CD4-positive, alpha-beta T cell treated with Interleukin-12 subunit alpha and Interleukin-12 subunit beta, for 1 hour (primary cell): ENCODE measurements at places on chromosomes 5 and 9.

DNA sequence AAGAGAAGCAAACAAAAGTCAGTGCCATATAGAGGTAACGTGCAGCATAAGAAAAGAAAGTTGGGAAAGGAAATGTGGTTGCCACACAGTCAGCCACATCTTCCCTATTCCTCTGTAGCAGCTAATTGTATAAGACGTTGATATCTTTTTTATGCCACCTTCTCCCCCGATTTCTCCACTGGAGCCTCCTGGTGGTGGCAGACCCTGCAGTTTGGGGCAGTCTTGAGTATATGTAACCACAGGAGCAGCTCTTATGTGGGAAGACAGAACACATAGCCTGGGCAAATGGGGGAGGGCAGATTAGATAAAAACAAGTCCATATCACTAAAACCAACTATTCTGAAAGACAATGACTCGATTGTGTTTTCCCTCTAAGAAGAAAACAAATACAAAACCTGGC is 99.7 kb downstream of the PLCXD3 start:
- DNase-seq: no peak

GRCh38 chr9:135032041-135032835 is 55.2 kb upstream of the OLFM1 start:
- no peak for DNase-seq

DNA sequence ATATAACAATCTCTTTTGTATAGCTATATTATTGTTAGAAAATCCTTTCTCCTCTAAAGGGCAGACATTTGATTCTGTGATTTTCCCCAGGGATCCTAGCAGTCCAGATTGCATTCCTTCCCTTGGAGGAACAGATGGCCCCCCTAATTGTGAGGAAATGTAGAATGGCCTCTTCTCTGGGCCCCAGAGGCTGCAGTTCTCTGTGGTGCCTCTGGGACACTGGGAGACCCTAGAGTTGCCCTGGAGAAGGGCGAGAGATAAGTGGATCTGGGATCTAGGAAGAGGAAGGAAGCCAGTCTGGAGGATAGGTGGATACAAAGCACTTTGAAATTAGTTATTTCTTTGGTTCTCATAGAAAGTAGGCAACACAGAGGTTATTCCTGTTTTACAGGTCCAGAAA is 1.9 kb upstream of the HINT2 start:
- DNase-seq: no peak

DNA sequence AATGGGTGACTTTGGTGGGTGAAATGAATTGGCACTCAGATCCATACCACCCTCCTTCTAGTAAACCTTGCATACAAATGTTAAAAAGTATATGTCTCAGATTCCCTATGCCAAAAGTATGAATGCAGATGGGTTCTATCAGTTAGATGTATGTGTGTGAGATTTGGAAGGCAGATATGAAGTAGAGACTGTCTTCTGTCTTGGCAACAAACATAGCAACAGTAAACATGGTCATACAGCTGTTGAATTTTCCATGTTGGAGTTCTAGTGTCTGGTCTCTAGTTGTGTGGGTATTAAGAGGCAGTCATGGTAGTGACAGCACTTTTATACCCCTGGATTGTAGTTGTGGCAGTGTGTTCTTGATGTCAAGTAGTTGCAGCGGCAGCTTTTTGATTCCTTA is 125.6 kb upstream of the PITX1 start:
- DNase-seq: no peak

- DNase-seq: no peak
Observed at GRCh38 chr9:21801683-21802417, 586 bp upstream of the MTAP start.

DNA sequence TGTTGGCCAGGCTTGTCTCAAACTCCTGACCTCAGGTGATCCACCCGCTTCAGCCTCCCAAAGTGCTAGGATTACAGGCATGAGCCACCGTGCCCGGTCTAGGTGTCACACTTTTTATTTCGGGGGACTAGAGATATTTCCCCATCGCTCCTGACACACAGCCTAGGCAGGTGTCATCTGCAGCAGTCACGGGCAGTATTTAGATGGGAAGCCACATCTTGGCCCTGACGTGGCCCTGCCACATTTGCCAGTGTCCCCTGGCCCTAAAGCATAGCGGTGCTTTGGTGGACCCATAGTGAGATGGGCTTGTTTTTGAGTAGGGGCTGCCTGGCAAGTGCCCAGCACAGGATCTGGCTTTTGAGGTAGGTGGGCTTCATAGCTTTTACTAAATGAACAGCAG is 45.0 kb upstream of the LRRTM2 start:
- DNase-seq: no peak

GRCh38 chr5:108543486-108543885 is 161.6 kb upstream of the FBXL17 start:
- no peak for DNase-seq

GRCh38 chr9:104931256-104931655 is 3.3 kb upstream of the ABCA1 start:
- DNase-seq: no peak

- no peak for DNase-seq
Observed at GRCh38 chr9:89543111-89543510, 45.2 kb upstream of the SEMA4D start.

DNA sequence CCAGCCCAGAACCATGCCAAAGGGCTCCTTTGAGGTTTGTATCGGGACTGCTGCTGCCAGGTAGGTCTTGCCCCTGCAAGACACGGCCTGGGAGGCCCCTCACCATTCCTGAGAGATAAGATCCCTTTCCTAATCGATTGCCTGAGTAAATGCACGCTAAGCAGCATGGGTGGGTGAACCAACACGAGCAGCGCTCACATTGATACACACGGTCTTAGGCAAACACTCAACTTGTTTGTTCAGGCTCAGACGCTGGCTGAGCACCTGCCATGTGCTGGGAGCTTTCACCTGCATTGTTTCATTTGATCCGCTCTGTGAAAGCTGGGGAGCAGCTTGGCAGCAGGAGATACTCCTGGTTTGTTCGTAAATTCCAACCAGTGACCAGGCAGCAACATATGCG is 76.9 kb upstream of the NEURL1B start:
- DNase-seq: no peak

GRCh38 chr5:173329491-173330337 is 1.5 kb upstream of the STC2 start:
- no peak for DNase-seq

- no peak for DNase-seq
Observed at GRCh38 chr5:59795141-59795540, 98.4 kb downstream of the PDE4D start.

- no peak for DNase-seq
Observed at GRCh38 chr5:95861864-95862561, 39.5 kb upstream of the GLRX start.

GRCh38 chr5:9125852-9126251 is 420.0 kb downstream of the SEMA5A start:
- DNase-seq: no peak

DNA sequence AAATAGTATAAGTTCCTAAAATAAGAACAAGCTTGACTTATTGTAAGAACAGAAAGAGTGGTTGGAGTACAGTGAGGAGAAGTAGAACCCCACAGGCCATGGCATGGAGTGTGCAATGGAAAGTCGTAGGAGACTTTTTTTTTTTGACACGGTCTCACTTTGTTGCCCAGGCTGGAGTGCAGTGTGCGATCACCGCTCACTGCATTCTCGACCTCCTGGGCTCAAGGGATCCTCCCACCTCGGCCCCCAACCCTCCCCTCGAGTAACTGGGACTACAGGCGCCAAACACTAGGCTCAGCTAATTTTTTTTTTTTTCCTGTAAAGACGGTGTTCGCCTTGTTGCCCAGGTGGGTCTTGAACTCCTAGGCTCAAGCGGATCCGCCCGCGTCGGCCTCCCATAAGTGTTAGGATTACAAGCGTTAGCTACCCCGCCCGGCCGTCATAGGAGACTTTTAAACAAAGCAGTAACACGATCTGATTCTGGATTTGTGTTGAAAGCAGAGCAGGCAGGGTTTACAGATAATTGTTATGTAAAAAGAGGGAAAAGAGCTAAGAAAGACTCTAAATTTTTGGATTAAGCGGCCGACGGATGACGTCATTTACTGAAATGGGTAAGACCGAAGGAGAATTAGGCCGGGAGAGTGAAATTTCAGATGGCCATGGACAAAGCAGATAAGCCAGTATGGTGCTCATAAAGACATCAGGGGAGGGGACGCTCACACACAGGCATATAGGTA is 752 bp downstream of the TSTD2 start:
- DNase-seq: no peak

DNA sequence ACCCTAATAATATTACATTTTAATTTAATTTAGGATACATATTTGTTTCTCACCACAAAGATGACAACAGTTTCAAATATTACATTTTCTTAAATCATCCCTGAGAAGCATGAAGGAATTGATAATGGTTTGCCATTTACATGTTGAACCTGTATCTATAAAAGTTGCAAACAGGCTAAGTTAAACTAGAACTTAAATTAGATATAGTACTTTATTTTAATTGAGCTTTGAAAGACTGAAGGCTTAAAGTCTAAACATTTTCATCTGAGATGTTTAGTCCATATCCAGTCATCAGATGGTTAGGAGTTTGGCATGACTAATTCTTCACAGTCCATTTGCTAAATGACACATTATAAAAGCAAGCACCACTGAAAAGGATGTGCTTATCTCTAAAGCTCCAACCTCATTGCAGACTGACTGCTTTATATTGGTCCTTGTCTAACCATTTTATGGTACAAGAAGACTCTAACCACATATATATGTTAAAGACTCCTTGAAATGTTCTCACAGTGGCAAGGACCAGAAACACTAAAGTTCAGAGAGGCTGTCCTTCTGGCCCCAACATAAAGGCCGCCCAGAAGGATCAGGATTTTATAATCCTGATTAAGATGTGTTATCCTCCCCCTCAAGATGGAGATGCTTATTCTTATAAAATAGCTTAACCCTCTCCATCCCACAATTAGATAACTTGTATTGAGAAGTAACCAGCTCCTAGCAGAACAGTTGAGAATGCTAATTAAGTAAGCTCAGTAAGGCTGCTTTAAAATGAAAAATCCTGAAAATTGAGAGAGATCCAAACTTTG is 25.8 kb downstream of the WNT8A start:
- no peak for DNase-seq

- peak; percentile 29 for DNase-seq
Observed at GRCh38 chr5:56190497-56190896, 42.6 kb downstream of the ANKRD55 start.

DNA sequence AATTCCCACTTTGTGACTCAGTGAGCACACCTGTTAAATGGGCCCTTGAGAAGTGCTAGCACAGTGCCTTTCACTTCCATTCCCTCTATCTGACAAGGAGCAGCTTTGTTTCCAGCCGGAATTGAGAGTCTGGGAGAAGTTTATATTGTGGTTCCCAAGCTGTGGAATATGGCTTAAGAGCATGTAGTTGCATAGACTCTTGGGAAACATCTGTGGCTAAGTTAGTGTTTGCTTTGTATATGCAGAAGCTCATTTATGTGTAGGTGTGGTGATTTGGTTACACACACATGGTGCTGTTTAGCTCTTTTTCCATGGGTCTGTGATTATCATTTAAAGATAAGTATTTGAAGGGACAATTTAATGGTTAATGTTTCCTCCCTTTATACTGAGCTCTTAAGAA is 110.5 kb upstream of the HMHB1 start:
- DNase-seq: no peak

DNA sequence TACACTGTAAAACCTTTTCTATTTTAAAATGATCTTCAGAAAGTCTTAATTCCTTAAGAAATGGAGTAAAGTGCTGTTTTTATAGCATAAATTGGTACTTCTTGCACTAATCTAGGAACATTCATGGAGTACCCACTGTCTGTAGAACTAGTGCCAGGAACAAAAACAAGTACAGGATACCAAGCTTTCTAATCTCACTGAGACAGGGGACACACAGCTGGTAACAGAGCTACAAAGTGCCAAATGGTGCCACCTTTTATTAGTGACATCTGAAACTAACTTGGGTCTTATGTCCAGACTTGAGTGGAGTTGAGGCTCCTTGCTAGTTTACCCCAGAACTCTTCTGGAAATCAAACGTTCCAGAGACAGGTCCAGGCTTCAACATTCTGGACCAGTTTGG is 57.9 kb downstream of the RNF130 start:
- DNase-seq: no peak

DNA sequence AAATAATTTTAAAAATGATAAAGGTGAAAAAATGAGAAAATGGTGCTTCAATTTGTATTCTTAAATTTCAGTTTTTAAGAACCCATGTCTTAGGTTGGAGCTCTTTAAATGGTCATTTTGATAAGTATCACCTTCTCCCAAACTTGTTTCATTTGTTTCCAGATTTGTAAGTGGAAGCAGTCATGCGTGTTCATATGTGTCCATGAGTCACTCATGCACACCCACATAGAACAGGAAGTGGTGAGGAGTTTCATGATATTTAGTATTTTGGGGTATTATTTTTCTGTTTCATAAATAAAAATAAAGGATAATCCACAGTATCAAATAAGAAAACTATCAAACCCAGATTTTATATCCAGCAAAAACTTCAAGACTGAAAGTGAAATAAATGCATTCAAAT is 570.4 kb upstream of the ST8SIA4 start:
- no peak for DNase-seq

DNA sequence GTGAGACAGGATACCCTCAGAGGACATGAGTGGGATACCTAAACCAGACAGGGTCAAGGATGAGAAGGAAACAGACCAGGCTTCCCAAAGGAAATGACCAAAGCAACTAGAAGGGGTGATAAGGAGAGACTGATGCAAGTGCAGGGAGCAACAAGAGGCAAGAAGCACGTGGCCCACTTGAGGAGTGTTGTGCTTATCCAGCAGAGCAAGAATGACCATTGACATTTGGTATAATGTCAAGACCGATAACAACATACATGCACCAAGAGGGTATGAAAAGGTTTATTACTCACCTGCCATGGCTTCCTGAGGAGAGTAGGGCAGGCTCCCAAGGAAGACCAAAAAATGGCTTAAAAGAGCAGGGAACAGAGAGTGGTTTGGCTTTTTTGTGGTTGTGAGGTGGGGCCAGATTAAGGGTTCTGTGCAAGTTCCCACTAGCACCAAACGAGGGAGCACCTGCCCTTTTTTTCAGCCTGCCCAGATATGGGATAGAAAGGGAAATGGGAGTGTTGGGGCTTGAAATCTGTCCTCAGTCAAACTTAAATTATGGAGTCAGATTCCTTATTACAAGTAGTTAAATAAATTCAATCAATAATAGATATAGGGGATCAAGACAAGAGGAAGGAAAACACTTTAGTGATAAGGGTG is 513.6 kb downstream of the RASEF start:
- DNase-seq: no peak

DNA sequence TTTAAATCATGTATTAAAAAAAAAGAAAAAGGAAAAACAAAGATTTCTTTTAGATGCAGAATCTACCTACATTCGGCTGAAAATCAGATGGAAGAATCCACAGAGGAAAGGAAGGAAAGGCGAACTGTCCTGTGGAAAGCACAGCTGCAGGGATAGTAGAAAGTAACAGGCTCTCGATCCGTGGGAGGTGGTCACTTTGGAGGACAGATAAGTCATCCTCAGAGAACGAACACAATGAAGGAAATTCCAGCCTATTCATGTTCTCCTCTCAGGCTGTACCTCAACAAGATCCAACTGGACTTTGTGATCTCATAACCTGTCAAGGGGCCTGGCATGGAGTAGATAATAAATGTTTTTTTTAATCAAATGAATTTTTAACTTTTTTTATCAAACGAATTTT is 72.8 kb downstream of the NR6A1 start:
- DNase-seq: no peak
